ENCODE measurements at places on chromosomes 5 and 9.

- no peak for DNase-seq
Measured at GRCh38 chr5:3393122-3393919, 202.3 kb upstream of the IRX1 start.

- DNase-seq, result no peak
Measured at GRCh38 chr5:82862711-82863110, 214.5 kb downstream of the TMEM167A start.

GRCh38 chr9:20382460-20383071, 239.7 kb downstream of the MLLT3 start:
- DNase-seq, result no peak

GRCh38 chr5:135242021-135242865, 156.8 kb downstream of the MACROH2A1 start:
- no peak for DNase-seq

DNA sequence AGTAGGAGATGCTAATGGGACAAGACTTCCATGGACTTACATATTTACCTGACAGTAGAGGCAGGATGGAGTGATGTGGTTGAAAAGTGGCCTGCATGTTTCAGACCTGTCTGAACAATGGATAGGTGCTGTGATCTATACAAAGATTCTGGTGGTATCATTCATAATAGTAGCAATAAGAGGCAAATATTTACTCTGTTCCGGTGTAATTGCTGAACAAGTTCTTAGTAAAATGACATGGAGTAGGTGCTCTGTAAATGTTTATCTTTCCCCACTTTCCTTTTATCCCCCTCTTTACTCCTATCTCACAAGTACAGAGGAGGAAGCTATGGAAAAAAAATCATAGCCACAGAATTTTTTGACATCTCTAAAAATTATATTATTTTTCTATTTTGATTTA, 159.0 kb upstream of the SLC12A2 start:
- no peak for DNase-seq

DNA sequence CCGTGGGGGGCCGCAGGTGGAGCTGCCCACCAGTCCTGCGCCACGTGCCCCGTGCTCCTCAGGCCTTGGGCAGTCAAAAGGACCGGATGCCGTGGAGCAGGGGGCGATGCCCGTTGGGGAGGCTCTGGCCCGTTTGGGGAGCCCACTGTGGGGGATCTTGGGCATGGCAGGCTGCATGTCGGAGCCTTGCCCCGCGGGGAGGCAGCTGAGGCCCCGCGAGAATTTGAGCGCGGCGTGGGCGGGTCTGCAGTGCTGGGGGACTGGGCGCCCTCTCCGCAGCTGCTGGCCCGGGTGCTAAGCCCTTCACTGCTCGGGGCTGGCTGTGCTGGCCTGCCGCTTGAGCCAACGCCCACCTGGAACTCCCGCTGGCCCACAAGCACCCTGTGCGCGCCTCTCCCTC, 445.6 kb upstream of the EDIL3 start:
- no peak for DNase-seq

DNA sequence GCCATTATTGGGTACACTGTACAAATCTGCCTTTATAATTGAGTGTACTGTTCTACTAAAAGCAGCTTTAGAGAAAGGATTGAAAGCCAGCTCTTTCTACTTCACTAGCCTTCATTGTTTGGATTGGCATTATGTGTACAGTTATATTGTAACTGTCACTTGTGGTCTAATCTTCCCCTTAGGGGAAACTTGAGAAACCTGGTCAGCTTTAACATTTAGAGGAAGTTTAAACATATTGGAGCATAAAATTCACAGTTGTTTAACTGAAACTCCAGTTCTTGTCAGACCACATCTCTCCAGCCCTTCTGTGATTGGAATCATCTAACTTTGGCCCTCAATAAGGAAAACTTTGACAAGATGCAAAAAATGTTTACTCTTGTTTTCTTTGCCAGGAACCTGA, 24.6 kb downstream of the PIK3R1 start:
- no peak for DNase-seq

- DNase-seq, result no peak
Measured at GRCh38 chr5:149433524-149434131, 54.5 kb upstream of the IL17B start.

GRCh38 chr9:136840877-136841645, 1.2 kb upstream of the AJM1 start:
- DNase-seq, result no peak

GRCh38 chr9:113375057-113376023, 1.4 kb downstream of the HDHD3 start:
- DNase-seq, result no peak

GRCh38 chr5:151855701-151856100, 69.0 kb downstream of the GLRA1 start:
- no peak for DNase-seq

- no peak for DNase-seq
Measured at GRCh38 chr9:72377041-72377440, 12.0 kb upstream of the ZFAND5 start.

DNA sequence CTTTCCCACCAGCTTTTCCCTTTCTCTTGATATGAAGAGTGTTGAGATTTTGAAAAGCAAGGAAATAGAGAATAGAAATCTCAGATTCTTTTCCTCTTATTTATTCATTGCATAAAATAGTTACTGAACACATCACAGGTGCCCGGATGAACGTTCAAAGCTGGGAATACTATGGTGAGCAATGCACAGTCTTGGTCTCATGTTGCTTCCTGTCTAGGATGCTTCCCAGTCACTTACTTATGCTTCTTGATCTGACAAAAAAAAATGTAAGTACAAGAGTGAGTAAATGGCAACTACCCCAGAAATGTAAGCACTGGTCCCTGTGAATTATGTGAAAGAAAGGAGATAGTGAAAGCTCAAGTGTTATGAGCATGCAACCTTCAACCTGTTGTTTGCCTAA, 153.5 kb upstream of the S1PR3 start:
- DNase-seq, result no peak

DNA sequence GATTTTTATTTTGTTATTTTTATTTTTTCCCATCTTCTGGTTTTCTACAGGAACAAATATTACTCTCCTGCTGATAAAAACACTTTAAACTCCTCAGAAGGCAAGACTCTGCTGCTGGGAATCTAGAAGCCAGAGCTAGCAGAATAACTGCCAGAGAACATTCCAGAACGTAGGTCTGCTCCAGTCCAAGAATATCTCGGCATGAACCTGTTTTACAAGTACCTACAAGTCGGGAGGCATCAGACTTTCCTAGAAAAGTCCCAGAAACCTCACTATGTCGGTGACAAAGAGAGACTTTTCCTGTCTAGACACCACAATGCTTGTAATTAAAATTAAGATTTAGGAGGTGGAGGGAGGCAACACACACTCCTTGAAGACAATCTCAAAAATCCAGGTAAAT, 41.4 kb downstream of the FABP6 start:
- DNase-seq, result no peak

GRCh38 chr5:112419986-112420864, 1.1 kb upstream of the EPB41L4A start:
- DNase-seq, result no peak

All from activated naive CD8-positive, alpha-beta T cell treated with anti-CD3 and anti-CD28 coated beads, Interleukin-2, amount 50 U/mL, for 16 hours (primary cell).